ENCODE measurements at places on chromosomes 4 and X. TPM values are rescaled to one million over a fixed set of nuclear protein-coding genes. Genes with fewer than 3 reads are reported as not detected.
A peak's percentile ranks its signal among the peaks of the same experiment; 100 is the strongest.

Gene CCDC110
- total RNA-seq: 2.7 TPM

Gene PITX2
- total RNA-seq: 60.5 TPM

Gene GPR50
- total RNA-seq: not detected

Gene MAGEA4
- not detected for total RNA-seq

Gene PHEX
- total RNA-seq: 0.75 TPM

Gene PRKX
- 12.3 TPM for total RNA-seq

Gene ODAPH
- total RNA-seq: not detected

Gene PPARGC1A
- 0.98 TPM for total RNA-seq

Gene L1CAM
- total RNA-seq: 0.29 TPM

Gene SPIN2A
- total RNA-seq: 0.17 TPM

Gene GAGE13
- not detected for total RNA-seq

Gene PCDH7
- 35.9 TPM for total RNA-seq

Gene PAK3
- not detected for total RNA-seq

Gene FMR1NB
- total RNA-seq: not detected

Gene MBTPS2
- total RNA-seq: 9.4 TPM

Gene EXOSC9
- 103 TPM for total RNA-seq

Gene FAT1
- total RNA-seq: 277 TPM

- DNase-seq: no peak
These were observed 18.4 kb upstream of the FHDC1 start for GRCh38 chr4:152917543-152918395.

DNA sequence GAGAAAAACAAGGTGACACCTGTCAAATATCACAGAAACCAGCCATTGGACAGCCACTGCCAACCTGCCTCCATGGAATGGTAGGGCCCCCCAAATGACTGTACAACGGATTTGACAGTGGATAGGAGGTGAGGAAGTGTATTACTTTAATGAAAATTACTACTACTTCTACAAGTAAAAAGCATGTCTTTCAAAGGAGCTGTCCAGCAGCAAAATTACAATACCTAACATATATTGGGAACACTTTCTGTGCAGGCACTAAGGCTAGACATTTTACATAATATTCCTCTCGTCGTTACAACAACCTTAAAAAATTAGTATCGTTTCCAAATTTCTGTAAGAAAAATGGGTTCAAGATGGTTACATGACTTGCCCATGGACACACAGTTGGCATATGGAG, 14.9 kb downstream of the PPP3CA start:
- no peak for DNase-seq

DNA sequence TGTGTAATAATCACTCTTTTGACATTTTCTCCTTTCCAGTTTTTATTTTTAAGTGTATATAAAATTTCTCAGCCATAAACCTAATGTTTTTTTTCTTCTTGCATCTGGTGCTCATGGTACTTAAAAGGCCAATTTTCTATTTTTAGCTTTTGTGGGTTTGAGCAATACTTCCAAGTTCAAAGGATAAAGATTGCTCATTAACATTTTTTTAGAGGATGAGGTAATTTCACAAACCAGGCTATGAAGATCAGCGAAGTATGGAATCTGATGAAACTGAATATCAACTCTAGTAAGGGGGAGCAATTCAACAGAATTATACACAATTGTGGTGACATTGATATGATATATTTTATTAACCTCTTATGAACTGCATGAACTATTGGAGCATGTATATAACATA, 25.8 kb upstream of the KLHL34 start:
- DNase-seq: peak; percentile 20

- DNase-seq: no peak
These were observed 19.1 kb upstream of the RBM47 start for GRCh38 chr4:40648742-40649281.

DNA sequence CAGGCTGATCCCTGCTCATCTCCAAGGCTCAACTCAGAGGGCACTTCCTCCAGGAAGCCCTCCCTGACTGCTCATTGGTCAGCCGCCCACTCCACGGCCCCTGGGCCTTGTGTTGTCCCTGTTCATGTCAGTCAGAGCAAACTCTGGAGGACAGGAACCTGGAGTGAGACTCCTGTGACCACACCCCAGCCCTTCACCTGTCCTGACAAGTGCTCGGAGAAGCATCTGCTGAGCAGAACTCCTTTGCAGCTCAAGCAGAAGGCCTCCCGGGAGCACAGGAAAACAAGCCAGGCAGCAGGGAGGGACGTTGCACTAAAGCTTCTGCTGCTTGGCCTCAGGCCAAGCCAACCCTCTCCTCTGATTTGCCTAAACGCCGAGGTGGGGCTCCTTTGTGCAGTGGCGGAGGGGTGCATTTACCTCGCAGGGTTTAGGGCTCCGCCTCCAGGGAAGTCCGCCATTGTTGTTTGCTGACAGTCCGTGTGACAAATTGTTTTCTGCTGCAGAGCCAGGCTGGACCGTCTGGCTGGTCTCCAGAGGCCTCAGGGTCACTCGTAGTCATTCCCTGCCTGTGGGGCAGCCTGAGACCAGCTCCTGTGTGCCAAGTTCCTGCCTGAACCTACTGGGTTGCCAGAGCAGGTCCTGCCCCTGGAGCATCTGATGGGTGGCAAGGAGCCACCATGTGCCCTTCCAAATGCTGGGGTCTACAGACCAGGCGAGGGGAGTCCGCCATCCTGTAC, 61.8 kb downstream of the C4orf50 start:
- no peak for DNase-seq

- no peak for DNase-seq
These were observed 64.5 kb downstream of the GPRIN3 start for GRCh38 chr4:89242864-89243732.

GRCh38 chr4:88134536-88135355, 23.7 kb downstream of the ABCG2 start:
- no peak for DNase-seq

GRCh38 chr4:72974694-72975487, 94.6 kb downstream of the COX18 start:
- DNase-seq: peak; percentile 71

DNA sequence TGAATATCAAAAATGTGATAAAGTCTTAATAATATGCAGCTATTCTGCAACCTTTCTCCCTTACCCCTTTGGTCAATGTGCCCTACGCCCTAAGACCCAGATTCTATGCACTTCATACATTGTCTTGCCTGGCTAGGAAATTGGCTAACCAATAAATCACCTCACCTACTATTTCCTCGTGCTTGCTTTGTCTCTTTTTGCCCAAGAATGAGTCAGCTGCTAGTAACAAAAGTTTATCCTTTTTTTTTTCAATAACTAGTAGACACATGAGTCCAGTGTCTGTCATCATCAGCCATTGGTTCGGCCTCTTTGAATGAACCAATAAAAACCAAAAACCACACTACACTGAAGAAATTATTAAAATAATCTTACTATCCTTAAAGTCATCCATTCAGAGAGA, 387.1 kb downstream of the PPP3CA start:
- DNase-seq: no peak

DNA sequence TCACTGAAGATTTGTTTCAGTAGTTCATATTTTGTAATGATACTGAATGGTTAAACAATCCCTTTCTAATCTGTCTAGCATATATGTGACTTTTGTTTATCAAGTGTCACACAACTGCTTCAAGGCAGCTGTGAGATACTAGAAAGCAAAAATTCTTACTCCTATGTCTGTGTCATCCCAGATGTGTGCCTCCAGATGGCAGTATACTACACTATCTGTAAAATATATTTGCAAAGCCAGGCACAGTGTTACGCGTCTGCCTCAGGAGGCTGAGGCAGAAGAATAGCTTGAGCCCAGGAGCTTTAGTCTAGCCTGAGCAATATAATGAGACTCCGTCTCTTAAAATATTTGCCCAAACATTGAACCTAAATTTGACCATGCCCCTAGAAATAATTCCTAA, 4.0 kb downstream of the NUDT10 start:
- DNase-seq: peak; percentile 1

- DNase-seq: peak; percentile 50
These were observed 67.2 kb upstream of the IL15 start for GRCh38 chr4:141569141-141569540.

DNA sequence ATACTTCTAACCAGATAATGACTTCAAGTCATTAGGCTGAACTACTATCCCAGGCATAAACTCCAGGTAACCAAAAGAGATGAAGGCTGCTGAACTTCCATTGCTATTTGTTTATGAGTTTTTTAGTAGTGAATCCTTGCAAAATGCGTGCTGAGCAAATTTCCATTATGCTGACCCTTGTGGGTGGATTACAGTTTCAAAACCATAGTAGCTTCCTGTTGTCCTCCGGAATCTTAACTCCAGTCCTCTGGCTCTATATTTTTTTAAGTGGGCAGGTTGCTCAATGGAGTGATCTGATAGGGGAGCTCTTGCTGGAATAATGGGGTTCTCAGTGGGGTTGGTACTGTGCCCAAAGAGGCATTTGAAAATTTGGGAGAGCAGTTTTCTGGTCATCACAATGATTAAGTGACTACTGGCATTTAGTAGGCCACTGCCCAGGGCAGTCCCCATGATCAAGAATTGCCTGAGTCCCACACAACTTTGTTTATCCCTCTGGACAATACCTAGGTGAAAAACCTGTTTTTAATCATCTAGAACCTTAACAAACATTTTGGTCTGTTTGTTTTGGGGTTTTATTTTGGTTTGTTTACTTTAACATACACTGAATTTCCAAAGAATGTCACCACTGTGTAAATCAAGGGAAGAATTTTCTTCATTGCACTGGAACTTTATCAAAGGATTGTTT, 302.3 kb upstream of the GATB start:
- no peak for DNase-seq

- peak; percentile 22 for DNase-seq
These were observed 138.0 kb downstream of the RBMX2 start for GRCh38 chrX:130539721-130540321.

- no peak for DNase-seq
These were observed 331.0 kb upstream of the PCDH10 start for GRCh38 chr4:132818091-132818490.

GRCh38 chr4:48109413-48110263, 24.4 kb downstream of the TXK start:
- peak; percentile 50 for DNase-seq

- DNase-seq: no peak
These were observed 53.6 kb downstream of the HTT start for GRCh38 chr4:3128058-3128457.

DNA sequence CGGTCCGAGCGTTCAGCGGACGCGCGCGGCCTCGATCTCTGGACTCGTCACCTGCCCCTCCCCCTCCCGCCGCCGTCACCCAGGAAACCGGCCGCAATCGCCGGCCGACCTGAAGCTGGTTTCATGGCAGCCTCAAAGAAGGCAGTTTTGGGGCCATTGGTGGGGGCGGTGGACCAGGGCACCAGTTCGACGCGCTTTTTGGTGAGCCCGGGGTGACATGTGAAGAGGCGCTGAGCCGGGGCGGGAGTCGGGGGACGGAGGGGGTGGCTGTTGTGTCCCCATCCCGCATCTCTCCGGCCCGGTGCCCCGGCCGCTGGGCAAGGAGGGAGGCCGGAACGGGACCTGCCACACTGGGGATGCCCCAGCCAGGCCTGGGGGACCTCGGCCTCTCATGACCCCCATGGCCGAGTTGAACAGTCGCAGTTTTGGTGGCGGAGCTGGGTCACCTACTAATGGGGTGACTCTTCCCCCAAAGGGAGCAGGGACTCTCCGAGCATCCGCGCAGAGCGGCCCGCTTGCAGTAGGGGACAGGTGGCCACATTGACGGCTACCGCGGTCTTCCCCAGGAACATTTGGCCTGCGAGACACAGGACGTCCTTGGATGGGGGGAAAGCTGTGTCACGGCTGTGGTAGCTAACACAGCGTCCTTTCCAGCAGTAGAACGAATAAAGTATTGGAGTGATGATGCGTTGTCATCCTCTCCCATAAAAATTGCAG, at the start of gene GK:
Gene GK, plus strand, starts transcription at position 9 of the 717 bp plus-strand sequence. Its CDS starts 115 bp downstream, at position 124.
- no peak for DNase-seq

- DNase-seq: no peak
These were observed 707 bp downstream of the SLC9A6 start for GRCh38 chrX:135985973-135986310.

DNA sequence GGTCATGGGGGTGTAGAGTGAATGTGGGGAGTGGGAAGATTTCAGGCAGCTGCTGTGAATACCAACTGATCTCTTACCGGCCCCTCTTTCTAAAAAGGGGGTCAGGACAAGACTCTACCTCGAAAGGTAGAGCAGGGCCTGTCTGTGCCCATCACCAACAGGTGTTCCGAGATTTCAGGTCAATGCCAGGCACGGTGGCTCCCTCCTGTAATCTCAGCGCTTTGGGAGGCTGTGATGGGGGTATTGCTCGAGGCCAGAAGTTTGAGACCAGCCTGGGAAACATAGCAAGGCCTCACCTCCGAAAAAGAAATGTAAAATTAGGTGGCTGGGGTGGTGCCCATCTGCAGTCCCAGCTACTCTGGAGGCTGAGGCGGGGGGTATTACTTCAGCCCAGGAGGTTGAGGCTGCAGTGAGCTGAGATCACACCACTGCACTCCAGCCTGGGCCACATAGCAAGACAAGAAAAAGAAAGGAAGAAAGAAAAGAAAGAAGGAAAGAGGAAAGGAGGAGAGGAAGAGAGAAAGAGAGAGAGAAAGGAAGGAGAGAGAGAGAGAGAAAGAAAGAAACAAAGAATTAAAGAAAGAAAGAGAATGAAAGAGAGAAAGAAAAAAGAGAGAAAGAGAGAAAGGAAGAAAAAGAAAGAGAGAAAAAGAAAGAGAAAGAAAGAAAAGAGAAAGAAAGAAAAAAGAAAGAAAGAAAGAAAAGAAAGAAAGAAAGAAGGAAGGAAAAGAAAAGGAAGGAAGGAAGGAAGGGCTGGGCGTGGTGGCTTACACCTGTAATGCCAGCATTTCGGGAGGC, 50.1 kb downstream of the CRLF2 start:
- DNase-seq: no peak

DNA sequence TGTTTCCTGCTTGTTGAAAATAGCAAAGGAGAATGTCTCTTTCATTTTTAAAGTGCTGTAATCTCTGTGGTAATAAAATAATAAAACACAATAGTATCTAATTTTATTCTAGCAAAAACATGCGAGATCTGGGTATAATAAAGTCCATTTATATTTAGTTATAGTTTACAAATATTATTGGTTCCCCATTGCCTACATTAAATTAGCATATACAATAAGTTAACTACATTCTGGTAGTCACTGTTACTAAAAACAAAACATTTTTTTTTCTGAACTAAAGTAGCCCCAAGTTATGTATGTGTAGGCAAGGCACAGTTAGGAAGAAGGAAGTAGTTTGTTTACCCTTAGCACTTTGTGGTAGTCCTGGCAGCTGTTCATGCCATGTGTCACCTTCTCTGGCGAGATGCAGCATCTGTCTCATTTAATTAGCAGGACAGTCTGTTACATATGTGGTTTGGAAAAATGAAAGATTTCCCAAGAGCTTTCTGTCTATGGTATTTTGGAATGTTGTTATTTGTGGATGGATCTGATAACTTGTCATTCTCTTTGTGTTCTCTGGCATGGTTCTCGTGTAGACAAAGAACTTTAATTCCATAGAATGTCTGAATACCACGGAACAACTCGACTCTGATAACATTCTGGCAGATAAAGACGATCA, 231.3 kb upstream of the PITX2 start:
- DNase-seq: peak; percentile 100

- DNase-seq: no peak
These were observed 1.4 kb downstream of the SMARCA5 start for GRCh38 chr4:143514901-143515300.

Measured in LHCN-M2 (cell line).